NCI-H460 (cell line): ENCODE measurements at places on chromosomes 5 and 9.
A peak's percentile ranks its signal among the peaks of the same experiment; 100 is the strongest.

DNA sequence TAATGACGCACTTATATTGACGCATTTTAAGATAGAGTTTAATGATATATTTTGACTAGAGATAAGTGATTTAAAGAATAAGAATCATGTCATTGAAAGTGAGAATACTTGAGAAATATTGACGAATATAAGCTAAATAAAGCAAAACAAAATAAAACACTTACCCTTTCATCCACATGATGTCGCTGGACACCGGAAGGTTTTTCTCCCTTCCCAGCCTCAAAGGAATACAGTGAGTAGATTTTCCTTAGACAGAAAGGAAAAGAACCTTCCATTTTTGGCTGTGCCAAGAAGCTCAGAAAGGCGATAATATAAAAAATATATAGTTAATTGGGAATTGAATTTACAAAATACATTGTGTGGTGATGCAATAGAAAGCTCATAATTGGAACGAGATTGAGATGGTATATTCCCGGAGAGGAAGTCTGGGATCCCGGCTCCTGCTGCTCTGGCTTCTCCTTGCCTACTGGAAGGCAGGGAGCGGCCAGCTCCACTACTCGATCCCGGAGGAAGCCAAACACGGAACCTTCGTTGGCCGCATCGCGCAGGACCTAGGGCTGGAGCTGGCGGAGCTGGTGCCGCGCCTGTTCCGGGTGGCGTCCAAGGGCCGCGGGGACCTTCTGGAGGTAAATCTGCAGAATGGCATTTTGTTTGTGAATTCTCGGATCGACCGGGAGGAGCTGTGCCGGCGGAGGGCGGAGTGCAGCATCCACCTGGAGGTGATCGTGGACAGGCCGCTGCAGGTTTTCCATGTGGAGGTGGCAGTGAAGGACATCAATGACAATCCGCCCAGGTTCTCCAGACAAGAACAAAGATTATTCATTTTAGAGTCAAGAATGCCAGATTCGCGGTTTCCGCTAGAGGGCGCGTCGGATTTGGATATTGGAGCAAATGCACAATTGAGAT is at the start of gene PCDHA5:
Gene PCDHA5 (plus strand): TSS at position 239 of the 906 bp plus-strand sequence.
- peak; percentile 17 for DNase-seq

- DNase-seq = no peak
Measured at GRCh38 chr9:99172124-99173091, 49.3 kb downstream of the ALG2 start.

- DNase-seq = no peak
Measured at GRCh38 chr9:109083813-109084405, 35.8 kb downstream of the TMEM245 start.

DNA sequence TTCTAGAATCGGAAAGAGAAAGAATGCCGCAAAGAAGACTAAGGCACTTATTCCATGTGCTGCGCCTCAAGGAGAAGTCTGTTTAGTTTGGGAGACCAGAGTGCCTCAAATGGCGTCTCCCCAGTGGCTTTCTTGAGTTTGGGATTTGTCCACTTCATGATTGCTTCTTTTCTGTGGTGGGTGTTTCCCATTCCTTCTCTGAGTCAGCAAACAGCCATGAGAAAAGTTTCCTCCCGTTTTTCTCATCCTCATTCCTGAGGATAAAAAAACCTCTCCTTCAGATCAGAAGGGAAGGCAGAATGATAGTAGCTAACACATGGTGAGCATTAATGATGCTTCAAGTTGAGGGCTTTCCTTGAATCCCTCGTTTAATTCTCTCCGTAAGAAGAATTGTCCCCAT is 275.9 kb upstream of the WWC1 start:
- DNase-seq = no peak

GRCh38 chr9:72396247-72397091 is 31.5 kb upstream of the ZFAND5 start:
- DNase-seq = peak; percentile 2

DNA sequence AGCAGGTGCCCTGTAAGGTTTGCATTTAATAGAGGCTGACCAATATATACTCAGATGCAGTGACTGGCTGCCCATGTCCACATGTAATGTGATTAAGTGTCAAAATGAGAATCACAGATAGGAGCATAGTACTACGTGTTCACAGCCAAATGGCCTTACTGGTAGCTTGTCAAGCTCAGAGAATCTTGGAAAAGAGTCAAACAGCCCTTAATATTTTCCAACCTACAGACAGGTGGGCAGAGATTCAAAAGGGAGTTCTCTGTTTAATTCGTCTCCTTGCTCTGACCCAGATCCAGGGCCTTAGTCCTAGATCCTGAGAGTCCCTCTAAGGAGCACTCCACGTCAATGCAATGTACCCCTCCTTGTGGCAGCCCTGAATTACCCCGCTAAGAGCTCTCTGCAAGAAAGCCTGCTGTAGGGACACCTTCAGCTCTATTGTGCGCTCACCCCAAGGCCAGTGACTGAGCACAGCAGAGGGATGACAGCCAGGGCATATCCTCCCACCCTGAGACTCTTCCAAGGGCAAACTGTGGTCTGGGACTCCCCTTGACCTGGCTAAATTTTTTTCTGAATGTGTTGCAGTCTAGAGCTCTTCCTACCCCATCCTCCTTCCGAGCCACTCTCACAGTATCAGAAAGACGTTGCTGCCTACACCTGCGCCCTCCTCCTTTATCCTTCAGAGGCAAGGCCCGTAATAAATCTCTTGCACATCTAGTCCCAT is 159.2 kb downstream of the SNCAIP start:
- no peak for DNase-seq

DNA sequence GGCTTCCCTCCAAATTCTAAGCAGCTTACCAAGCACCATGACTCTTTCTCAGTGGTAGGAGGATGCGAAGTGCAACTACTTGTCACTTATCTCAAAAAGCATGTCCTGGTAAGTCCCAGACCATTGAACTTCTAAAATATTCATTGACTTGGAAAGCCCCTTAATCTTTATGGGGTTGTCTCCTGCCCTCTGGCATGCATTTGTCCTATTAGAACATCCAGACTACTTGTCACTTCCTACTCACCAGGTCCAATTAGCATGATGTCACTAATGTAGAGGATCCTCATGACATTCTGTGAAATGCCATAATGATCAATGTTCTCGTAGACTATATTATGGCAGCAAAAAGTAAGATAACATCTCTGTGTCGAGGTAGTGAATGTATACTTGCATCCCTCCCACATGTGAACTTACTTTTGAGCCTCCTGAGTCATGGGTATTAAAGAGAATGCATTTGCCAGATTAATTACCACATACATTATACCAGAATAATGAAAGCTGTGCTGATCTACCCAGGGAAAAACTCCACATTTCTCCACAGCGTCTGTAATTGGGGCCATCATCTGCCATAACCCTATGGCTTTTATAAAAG is 63.5 kb upstream of the RAD23B start:
- DNase-seq = no peak

DNA sequence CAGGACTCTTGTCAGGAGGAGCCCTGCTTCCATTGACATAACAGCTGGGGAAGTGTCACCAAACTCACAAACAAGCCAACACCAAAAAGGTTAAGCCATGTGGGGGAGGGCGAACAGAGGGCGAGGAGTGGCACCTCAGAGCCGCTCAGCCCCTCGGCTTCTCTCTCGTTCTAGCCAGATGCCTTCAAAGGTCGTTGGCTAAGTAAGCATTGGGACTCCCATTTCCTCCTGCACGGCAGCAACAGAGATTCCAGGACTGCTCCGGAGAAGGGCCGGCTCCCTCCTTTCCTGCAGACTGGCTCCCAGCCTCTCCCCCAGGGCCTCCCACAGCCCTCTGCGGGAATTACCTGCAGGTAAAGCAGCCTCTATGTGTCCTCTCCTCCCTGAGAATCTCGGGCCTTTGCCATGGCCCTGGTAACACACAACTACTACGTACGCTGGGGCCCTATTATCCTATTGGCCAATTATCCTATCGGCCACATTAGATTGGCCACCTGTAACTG is 52.1 kb upstream of the RNU6ATAC start:
- no peak for DNase-seq

- DNase-seq = no peak
Measured at GRCh38 chr5:8376478-8376877, 507.5 kb downstream of the MTRR start.

- DNase-seq = no peak
Measured at GRCh38 chr5:180350711-180351465, 2.2 kb downstream of the GFPT2 start.

- DNase-seq = no peak
Measured at GRCh38 chr9:113184539-113184938, 33.7 kb downstream of the SLC31A2 start.

DNA sequence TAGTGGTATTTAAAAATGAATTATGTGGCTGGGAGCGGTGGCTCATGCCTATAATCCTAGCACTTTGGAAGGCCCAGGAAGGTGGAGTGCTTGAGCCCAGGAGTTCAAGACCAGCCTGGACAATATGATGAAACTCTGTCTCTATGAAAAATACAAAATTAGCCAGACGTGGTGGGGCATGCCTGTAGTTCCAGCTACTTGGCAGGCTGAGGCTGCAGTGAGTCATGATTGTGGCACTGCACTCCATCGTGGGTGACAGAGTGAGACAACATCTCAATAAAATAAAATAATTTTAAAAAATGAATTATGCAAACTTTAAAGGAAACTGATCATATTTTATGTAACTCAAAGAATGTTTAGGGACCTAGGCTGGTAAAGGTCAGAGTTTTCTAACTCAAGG is 310.8 kb upstream of the DMRT1 start:
- DNase-seq = no peak

GRCh38 chr9:136631038-136632000 is 31.4 kb upstream of the EGFL7 start:
- DNase-seq = peak; percentile 83

GRCh38 chr5:53343187-53343586 is 137.2 kb upstream of the FST start:
- no peak for DNase-seq
